Activated CD8-positive, alpha-beta memory T cell treated with anti-CD3 and anti-CD28 coated beads for 4 hours (primary cell): ENCODE measurements at places on chromosomes 6 and 20.

GRCh38 chr6:109693111-109693510 is 2.0 kb downstream of the FIG4 start:
- DNase-seq: no peak

DNA sequence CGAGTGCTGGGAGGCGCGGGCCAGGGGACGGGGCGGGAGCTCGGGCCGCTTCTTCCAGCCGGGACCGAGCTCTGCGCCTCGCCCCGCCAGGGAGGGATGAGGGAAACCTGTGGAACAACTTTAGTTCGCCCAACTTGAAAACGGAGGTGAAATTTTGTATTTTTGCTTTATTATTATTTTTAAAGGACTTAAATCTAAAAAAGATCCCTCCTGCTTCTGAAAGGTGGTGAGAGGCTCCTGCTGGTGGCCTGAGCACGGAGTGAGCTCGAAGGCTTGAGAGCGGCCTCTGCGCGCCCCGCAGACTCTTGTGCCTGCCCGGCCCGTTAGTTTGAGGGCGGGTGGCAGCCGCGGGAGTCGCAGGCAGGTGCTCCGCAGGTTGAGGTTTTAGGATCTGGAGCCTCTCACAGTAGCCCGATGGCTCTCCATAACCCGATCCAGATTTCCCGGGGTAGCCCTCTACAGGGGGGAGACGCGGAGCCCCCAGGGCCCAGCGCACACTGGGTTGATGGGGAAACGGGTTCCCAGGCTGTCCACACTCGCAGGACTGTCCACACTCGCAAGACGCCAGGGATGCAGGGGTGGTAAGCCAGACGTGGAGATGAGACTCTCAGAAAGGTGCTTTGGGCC is 46.2 kb upstream of the SUPT3H start:
- DNase-seq: no peak

- DNase-seq: no peak
Measured at GRCh38 chr6:7088076-7088742, 19.6 kb upstream of the RREB1 start.

GRCh38 chr6:17484201-17484849 is 90.9 kb downstream of the CAP2 start:
- no peak for DNase-seq

DNA sequence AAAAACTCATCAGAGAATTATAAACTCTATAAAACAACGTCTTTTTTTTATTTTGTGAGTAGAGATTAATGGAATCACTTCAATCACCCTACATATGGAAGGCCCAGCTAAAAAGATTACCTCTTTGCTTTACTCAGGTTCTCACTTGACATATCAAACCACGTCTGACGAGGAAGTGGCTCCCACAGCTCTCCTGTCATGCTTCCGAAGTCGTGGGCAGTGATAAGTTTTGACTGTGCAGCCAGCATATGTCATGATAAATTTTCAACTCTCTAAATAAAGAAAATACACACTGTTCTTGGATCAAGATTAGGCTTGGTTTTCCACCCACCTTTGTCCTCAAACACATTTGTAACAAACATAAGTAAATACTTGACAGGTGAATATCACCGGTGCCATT is 279.5 kb upstream of the RNF217 start:
- DNase-seq: no peak

DNA sequence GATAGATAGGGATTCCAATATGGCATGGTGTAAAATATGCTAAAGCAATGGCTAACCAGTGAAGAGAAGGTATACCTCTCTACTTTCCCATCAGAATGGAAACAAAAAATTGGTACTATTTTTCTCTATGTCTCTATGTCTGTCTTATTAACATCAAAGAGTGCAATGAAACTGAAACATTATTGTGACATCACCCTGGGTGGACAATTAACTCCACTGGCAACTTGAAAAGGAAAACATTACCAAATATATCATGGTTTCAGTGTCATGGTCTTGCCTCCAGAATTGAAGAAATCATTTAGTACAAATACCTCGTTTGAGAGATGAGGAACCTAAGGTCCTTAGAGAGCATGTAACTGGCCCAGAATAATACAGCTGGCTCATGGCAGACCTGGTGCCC is 1132.5 kb upstream of the MAP3K7 start:
- no peak for DNase-seq

DNA sequence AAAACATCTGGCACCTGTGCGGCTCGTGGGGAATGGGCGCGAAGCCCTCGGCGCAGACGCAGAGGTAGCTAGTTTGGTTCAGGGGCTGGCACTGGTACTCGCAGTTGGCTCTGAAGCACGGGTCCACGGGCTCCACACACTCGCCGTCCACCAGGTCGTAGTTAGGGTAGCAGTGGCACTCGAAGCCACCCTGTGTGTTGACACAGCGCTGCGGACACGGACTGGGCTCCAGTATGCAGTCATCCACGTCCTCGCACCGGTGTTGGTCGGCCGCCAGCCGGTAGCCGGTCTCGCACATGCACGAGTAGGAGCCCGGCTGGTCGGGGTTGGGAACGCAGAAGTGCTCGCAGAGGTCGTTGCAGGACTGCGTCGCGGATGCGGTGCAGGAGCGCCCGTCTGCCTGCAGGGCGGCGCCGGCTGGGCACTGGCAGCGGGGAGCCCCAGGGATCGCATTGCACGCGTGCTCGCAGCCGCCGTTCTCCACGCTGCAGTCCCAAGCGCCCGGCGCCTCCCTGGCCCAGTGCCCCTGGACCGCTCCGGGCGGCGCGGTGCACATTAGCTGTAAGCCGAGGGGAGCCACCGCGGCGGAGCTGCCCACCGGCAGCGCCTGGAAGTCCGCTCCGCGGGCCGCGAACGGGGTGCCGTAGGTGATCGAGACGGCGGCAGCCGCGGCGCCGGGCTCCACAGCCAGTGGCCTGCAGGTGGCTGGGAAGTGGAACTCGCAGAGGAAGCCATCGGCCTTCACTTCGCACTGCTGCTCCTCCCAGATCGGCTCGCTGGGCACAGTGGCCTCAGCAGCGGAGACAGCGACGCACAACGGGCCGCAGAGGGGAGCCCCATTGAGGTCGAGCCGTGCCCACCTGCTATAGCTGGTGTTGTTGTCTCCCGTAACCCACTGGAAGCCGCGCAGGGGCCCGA is 930 bp downstream of the THBD start:
- DNase-seq: no peak

DNA sequence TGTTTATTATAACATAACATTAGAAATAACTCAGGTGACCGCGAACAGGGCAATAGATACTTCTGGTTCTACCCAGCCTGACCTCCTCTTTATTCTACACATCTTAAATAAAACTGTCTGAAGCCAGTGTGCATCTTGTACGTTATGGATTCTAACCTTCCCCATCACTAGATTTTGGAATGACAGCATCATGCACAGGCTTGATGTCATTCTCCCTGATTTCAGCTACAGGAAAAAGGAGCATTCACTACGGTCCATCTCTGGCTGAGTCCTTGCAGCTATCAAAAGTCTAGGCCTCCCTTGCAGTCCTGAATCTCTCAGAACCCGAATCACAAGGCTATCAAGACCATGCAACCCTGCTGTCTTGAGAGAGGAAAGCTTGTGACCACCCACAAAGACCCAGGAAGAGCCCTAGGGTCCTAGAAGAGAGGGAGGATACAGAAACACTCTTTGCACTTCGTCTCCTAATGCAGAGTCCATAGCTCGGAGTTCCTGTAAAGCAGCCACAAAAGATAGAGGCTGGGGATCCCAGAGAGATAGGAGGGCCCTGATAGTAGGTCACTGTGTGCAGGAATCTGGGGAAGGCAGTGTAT is 845 bp downstream of the HLA-DPA1 start:
- DNase-seq: no peak

- DNase-seq: no peak
Measured at GRCh38 chr6:32332433-32332832, 39.3 kb downstream of the TSBP1 start.

- no peak for DNase-seq
Measured at GRCh38 chr6:56851541-56852259, 103.2 kb upstream of the BEND6 start.

DNA sequence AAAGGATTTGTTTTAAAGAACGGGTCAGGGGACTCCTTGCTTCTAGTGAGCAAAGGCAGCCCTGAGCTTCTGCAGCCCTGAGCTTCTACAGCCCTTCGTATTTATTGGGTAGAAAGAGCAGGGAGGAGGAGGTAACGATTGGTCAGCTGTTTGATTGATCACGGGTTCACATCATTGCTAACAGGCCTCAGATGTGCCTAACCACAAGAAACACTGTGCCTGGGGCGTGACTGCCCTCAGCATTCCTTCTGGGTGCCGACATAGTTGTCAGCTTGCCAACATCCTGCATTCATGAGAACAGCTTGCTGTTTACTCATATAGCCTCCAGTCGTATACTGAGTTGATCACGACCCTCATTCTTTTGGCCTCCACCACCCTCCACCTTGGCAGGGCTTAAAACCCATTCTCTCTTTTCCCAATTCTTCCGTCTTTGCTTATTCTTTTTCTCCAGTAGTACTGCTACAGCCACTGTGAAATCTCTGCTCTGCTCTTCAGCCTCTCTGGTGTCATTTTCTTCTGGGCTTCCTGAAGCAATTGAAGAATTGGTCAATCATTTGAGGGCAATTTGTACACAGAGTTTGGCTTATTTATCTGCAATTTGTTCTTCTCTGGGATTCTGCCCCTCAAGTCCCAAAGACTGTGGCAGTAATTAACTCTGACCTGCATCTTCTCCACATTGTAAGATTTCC is 25.4 kb upstream of the NOP56 start:
- DNase-seq: no peak

GRCh38 chr20:34403063-34403827 is 40.2 kb downstream of the ITCH start:
- DNase-seq: no peak

DNA sequence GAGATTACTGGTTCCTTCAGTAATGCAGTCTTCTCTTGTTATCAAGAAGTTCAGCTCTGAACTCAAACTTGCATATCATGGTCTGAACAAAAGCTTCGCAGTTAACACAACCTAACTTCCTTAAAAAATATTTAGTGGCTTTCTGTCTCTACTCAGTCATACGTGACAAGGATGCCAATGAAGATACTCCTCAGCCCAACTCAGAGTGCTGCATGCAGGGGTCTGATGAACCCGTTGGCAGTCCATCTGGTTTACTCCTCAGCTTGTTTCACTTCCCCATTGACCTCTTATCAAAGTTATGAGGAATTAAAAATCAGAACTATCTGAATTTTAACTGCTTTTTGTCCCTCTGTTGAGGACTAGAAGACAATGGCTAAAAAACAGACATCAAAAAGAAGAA is 56.6 kb upstream of the RIN2 start:
- DNase-seq: no peak

GRCh38 chr20:58649288-58650180 is 1.5 kb upstream of the STX16 start:
- no peak for DNase-seq

GRCh38 chr6:132361101-132361500 is 40.2 kb downstream of the MOXD1 start:
- no peak for DNase-seq

DNA sequence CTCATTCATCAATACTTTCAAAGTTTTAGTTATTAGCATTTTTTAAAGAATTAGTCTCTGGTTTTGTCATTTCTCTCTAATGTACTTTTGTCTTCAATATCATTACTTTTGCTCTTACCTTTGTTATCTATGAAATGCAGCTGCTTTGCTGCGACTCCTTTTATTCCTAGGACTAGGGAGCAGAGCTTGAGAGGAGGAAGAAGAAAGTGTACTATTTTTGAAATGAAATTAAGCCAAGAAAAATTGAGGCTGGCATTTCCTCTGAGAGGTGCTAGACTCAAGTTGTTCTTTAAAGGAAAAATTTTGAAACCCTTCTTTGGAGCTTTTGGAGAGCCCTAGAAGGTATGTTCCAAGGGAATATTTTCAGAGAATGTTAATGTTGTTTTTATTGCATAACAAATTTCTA is 48.3 kb upstream of the MRAP2 start:
- no peak for DNase-seq

GRCh38 chr6:35722121-35722761 is 14.6 kb upstream of the ARMC12 start:
- no peak for DNase-seq

DNA sequence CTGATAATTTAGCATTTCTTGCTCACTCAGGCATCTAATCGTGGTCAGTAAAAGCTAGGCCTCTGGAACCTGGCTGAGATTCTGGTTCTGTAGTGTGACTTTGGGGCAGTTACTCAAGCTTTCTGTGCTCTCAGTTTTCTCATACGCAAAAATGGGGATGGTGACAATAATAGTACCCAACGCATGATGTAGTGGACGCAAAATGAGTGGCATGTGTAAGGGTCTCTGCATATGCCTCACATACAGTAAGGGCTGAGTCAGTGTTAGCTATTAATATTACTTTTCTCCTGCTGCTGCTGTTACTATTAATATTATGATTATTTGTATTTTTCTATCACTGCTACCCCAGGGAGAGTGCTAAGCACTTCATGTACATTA is 686 bp downstream of the GINS1 start:
- DNase-seq: no peak

GRCh38 chr6:130115036-130115435 is 96.7 kb downstream of the L3MBTL3 start:
- no peak for DNase-seq
